ENCODE measurements at places on chromosomes 6 and 20.

- no peak for DNase-seq
These were observed 108.8 kb upstream of the PMEPA1 start for GRCh38 chr20:57818418-57819181.

DNA sequence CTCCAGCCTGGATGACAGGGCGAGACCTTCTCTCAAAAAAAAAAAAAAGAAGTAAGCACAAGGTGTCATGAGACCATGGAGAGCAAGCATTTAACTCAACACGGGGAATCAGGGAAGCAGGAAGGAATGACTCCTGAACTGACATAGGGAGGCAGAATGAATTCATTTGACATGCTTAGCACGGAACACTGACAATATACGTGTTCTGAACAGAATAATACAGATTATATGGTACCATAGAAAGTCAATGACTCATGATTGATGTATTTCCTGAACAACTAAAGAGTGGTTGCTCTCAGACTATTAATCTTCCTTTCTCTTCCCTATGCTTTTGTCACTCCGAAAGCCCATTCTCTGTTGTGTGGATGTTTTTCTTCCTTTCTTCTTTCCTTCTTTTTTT is 20.7 kb upstream of the ASIP start:
- DNase-seq, result no peak

GRCh38 chr20:24718696-24719095 is 230.4 kb upstream of the CST7 start:
- peak; percentile 22 for DNase-seq

- no peak for DNase-seq
These were observed 74.6 kb upstream of the TAB2 start for GRCh38 chr6:149242883-149243282.

DNA sequence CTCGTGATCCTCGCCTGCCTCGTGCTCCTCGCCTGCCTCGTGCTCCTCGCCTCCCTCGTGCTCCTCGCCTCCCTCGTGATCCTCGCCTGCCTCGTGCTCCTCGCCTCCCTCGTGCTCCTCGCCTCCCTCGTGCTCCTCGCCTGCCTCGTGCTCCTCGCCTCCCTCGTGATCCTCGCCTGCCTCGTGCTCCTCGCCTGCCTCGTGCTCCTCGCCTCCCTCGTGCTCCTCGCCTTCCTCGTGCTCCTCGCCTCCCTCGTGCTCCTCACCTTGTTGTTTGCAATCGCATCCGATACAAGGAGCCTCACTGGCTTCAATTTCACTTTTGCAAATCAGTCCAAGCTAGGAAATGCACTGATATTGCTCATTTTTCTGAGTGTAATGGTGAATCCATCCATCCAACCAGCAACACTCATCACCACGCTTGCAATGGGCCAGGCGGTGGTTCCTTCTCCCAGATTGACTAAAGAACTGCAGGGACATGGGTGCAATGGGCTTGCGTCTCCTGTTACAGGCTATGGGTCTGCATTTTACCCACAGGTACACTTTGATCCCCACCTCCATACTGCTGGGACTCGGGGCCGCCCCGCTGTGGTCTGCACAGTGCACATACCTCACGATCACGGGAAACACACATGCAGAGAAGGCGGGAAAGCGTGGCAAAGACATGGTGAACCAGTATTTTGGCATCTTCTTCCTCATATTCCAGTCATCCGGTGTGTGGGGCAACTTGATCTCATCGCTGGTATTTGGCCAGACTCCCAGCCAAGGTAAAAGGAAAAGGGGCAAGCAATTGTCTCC is 4.6 kb downstream of the UNC93A start:
- DNase-seq, result no peak

GRCh38 chr6:163289447-163289846 is 125.1 kb upstream of the QKI start:
- no peak for DNase-seq

- no peak for DNase-seq
These were observed 175.1 kb downstream of the JARID2 start for GRCh38 chr6:15420959-15421438.

GRCh38 chr6:74939721-74940620 is 265.9 kb downstream of the COL12A1 start:
- DNase-seq, result no peak

DNA sequence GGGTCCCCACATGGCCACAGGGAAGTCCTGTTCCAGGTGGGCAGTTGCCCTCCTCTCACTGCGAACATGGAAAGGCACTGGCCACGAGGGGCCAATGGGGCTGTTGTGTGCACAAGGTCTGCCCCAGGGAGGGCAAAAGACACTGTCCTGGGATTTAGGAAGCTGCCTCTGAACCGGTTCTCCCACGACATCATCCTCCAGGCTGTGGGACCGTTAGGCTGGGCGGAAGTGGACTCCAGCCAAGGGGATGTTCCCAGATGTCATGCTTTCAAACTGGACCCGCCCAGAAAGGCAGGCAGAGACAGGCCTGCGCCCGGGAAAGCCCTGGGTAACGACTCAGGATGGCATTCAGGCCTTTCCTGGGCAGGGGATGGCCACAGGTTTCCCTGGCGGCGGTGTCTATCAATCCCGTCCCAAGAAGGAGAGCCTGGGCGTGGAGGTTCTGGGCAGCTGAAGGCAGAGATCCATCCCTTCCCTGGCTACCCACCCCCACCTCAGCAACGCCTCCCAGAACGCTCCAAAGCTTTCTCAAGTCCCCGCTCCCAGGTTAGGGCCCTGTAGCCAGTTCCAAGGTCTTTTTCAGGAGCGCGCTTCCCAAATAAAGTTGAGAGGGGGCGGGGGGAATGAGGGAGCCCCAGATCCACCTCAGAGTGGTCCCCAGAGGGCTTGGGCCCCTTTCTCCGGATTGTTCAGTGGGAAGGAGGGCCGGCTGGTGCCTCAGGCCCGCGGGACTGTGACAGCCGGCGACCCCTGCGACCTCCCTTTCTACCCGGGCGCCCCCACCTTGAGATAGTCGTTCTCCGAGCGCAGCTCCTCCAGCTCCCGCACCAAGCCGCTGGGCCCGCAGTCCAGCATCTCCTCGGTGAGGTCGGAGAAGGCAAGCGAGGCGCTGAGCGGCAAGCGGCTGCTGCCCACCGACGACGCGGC is 13.8 kb upstream of the TLDC2 start:
- peak; percentile 91 for DNase-seq

- DNase-seq, result no peak
These were observed 102.8 kb downstream of the PREP start for GRCh38 chr6:105300090-105300489.

DNA sequence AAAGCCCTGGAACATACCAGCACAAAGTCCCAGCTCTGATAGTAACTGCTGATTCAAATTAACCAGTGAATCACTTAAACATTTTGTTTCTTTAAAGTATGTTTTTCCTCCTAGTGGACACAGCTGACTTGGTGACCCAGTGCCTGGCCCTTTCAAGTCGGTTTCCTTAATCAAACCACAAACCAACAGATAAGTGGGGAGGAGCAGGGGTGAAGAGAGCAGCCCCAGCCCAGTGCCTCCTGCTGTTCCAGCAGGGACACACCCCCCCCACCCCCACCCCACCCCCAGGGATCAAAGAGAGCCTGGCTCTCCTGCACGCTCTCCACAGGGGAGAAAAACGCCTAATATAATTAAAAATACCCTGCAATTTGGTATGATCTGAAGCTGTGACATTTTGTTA is 55.4 kb upstream of the TBXT start:
- DNase-seq, result no peak

GRCh38 chr6:111437573-111437972 is 45.4 kb downstream of the REV3L start:
- DNase-seq, result no peak

DNA sequence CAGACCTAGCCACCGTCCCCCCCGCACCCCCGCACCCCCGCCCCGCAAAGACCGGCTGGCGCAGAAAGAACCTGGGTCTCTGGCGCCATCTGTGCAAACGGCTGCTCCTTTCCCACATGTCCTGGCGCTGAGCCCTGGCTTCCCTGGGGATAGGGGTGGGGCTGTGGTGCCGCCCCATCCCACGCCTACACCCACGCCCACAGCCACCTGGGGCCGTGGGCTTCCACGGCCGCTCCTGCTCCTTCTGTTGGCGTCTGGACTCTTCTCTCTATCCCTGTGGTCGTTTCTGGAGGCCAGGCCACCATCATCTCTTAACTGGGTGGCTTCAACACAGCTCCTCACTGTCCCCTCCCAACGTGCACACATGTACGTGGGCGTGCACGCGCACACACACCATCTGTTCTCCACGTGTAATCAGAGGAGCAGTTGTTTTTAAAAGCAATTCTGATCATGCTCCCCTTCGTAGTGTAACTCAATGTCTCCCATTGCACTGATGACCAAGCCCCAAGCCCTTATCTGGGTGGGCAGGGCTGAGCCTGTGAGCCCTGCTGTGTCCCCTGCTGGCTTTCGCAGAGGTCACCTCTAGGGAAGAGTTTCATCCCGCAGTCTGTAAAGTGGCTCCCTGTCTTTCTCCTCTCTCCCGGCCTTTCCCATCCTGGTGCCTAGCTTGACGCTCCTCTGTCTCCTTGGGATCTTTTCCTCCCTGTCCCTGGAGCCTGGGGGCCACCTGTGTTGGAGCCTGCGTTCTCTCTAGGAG is 31.9 kb upstream of the FAM83D start:
- no peak for DNase-seq

DNA sequence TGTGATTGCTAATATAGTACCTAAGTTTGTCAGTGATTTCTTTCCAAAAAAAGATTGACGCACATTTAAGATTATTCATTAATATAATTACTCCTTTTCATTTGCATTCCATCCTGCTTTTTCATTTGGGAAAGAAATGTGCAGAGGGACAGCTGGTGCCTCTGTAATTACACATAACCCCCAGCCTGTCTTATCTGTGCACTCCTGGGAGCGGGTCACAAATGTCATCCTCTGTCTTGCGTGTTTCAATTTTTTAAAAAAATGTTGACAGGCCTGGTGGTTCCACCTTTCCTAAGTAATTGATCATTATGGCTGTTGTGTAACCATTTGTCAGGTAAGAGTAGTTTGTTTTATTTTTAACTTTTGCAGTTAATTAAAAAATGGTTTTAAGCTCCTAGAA is 92.7 kb downstream of the SLX4IP start:
- no peak for DNase-seq

DNA sequence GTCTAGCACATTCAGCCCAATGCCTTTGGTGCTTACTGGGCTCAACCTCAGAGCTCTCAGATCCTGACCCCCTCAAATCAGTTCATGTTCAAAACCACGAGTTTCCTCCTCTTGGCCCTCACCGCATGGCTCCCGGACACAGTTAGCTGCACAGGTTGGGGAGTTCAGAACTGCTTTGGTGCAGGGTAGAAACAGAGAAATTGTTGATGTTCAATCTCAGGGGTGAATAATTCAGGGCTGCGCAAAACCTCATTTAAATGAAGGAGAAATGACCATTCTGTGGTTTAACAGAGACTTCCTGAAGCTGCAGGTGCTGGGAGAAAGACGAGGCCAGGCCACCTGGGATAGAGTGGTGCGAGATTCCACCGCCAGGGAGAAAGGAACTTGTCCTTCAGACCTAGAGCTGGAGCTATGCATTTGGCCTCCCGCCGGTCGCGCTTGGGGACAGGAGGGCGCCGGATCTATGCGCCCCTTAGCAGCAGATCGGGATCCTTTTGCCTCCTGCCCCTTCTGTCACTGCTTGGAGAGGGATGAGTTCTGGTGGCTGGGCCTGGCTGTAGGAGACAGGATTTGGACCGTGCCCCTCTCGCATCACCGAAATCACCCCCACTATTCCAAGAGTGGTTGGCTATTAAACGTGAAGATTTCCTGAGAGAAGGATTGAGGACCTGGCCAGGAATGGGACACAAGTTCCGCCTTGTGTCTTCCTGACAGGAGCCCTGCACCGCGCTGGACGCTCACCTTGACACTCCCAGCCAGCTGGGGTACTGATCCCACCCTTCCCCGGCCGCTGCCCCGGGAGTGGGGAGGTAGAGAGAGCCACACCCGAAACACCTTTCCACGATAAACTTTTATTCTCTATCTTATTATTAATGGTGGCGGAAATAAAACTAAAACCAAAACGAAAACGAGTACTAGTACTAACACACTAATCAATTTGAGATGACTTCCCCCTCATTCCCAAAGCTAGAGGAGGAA is 767 bp upstream of the PAX1 start:
- no peak for DNase-seq

GRCh38 chr20:5557123-5557522 is 193.1 kb upstream of the SHLD1 start:
- peak; percentile 52 for DNase-seq

GRCh38 chr20:63698739-63699465 is 2.5 kb downstream of the TNFRSF6B start:
- peak; percentile 94 for DNase-seq
